HS-5 (cell line): ENCODE measurements at places on chromosomes 12 and 14.

- DNase-seq: no peak
These were observed 19.8 kb downstream of the CD9 start for GRCh38 chr12:6219980-6220379.

DNA sequence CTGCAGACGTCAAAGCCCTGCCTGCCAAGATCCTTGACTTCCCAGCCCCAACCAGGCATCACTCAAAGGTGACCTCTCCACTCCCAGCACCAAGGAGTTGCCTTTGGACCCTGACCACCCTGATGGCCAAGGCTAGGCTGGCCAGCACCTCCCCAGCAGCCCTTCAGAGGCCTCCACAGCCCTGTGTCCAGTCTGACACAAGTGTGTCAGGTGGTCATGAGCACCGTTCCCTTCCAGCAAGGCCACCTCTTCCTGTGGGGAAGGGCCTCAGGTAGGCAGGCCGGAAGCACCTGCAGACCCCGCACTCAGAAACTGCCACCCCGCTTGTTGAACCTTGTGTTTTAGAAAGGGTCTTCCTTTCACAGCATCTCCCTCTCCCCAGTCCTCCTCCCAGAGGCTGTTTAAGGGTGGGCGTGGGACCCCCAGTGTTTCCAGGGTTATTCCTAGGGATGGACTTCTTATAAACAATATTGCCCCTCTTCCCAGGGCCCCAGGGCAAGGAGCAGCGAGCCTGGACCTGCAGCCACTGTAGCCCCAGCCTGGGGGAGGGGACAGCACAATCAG, 13.2 kb upstream of the INF2 start:
- DNase-seq: no peak

DNA sequence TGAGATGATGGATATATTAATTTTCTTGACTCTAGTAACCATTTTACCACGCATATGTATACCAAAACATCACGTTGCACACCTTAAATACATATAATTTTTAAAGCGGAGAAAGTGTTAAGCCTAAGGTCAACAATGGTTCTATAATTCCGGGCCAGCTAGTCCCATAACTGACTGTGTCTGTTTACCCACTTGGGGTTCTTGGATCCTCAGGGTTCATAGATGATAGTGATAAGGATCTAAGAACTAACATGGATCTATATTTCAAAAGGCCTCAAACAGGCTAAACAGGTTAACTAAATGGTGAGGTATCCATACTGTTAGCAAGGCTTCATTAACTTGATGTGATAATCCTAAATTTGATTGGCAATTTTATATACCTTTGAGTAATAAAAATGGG, 9.8 kb downstream of the SLC38A1 start:
- no peak for DNase-seq

- DNase-seq: no peak
These were observed 127.4 kb downstream of the CRADD start for GRCh38 chr12:93804392-93805179.

DNA sequence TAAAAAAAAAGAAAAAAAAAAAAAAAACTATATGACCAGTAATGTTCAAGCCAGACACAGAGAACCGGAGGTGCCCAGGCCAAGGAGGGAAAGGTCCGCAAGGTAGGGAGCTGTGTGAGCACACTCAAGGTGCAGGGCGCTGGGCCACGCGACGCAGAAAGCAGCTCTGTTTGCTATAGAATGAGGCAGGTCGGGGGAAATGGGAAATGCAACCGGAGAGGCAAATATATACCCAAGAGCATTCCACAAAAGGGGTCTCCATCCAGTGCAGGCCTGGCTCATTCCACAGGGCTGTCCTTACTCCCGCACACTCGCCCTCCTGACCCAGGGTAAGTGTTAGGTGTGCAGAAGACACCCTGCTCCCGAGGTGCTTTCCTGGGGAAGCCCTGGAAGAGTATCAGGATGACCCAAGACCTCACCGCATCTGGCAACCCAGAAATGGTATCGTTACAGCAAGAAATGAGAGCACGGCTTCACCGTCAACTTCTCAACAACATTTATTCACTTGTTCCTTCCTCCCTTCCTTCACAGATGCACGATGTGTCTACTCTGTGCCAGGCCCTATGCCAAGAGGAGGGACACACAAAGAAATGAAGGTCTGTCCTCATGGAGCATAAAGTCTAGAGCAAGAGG, 86.4 kb downstream of the BCL11B start:
- no peak for DNase-seq

DNA sequence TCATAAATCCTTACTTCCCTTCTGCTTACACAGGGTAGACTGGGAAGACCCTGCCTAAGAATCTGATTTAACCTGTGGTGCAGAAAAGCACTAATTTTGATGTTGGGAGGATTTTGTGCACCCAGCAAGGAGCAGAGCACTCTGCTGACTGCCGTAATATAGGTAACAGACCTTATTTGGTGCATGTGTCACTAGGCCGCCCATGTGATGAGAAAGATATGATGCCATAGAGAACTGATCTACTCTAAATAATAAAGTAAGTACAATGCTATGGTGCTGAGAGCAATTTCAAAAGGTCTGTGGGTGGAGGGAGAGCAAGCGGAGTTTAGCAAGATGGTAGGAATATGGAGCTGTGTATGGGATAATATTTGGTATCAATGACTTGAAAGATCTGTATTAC, 1663.6 kb upstream of the SEL1L start:
- DNase-seq: no peak

- no peak for DNase-seq
These were observed 26.5 kb downstream of the MANSC1 start for GRCh38 chr12:12323591-12323990.

- peak; percentile 96 for DNase-seq
These were observed 144.2 kb downstream of the PLEKHA5 start for GRCh38 chr12:19273482-19274330.

DNA sequence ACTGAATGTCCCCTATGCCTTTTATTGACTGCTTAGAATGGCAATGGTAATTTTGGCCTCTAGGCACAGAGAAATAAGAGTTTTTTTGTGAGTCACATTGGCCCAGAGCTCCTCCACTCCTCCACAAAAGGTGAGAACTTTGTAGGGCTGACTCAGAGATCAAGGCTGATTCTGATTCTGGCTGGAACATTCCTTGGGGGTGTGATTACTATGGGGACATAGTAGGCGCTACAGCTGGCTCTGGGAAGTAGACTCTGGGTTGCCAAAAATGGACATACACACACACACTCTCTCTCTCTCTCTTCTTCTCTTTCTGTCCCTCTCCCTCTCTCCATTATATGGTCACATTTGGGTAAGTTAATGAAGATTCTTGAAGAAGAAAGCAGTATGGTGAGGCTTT, 174.6 kb upstream of the DDHD1 start:
- DNase-seq: no peak

DNA sequence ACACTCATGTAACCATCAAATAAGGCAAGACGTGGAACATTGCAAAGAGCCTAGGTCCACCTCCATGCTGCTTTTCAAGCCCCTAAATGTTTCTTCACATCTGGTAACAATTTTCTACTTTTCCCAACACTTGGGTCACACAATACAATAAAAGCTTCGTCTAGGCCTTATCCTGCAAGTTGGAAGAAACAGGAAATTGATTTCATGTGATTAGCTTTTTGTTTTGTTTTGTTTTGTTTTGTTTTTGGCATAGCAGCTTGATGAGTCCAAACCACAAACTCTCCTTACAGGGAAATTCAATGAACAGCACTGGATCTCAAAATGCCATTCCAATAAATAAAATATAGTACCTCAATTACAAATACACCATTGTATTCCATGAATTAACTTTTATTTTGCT, 19.3 kb downstream of the TAS2R50 start:
- DNase-seq: peak; percentile 56
